ENCODE measurements at places on chromosomes 4 and X.

GRCh38 chr4:78517050-78517652 is 34.4 kb upstream of the ANXA3 start:
- peak; percentile 52 for DNase-seq

DNA sequence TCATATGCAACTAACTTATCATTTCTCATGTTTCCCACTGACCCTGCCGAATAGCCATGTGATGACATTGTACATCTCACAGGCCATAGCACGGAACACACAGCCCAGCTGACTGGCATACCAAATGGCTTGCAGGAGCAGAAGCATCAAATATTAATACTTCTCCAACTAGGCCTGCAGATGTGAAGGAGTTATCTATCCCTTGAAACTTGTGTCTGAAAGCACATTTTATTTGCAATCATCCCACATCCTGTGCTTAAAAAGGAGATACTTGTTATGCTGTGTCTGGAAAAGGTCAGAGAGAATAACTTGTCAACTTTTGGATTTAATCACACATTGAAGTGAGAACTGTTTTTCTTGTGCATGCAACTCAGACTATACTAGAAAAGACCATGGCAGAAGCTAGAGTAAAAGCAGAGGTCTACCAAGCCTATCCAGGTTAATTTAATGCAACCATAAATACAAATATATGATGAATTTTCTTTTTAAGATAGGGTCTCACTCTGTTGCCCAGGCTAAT is 100.4 kb downstream of the IRF2 start:
- DNase-seq = no peak

GRCh38 chr4:180799798-180800197 is 1443.4 kb upstream of the TENM3 start:
- no peak for DNase-seq

GRCh38 chr4:109826719-109827118 is 1.1 kb upstream of the RRH start:
- peak; percentile 63 for DNase-seq

DNA sequence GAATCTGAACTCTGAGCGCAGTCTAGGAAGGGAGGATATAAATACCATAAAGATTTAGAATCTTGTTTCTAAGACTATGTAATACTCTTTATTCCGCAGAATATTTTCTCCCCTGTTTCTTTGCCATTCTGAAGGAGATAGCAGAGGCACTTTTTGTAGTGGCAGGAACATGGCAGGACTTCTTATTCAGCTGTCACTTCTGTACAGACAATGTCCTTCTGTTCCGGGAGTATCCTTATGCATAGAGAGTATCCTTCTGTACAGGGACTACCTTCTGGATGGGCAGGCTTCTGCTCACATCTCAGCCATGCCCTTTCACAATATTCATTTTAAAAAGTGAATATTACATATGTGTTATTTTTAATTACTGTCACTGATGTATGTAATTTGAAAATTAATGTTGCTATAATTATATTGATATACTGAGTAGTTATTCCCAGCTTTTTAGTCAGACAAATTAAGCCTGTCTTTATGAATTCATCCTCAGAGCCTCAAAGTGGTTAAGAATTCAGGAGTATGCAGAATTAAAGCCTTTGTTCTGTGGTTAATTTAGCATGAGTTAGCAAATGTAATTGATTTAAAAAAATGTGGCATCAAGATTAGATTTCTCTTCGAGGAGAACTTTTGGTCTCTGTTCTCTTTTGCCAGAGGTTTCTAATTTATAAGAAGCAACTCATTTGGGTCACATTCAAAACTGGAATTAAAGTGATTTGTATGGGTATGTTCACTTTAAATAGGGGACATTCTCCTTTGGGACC is 174.4 kb downstream of the FHIP1A start:
- DNase-seq = no peak

DNA sequence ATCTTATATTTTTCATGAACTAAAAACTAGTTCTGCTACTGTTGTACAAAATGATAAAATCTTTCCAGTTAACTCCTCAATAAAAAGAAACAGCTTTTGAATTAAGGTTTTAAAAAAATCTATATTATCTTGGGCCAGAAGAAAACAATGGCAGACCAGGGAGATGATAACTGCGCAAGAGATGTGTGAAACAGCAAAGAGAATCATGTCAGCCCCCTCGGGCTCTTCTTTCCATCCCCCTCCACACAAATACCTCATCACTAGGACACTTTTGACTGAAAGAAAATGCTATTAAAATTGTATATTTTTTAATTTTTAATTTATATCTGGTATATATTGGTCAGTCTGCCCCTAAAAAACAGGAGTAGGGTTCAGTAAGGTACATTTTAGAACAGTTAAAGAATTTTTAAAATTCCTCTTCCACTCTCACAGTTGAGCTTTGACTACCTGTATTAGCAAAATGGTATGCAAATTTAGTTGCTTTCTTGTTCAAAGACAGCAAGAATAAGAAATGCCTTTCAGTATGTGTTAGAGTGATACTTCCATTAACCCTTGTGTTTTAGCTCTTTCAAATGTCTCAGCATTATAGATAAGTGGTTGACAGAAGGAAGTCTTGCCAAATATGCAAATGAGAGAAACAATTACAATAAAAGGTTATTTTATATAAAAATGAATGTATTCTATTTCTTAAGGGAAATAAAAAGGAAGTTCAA is 36.4 kb upstream of the LCORL start:
- no peak for DNase-seq

DNA sequence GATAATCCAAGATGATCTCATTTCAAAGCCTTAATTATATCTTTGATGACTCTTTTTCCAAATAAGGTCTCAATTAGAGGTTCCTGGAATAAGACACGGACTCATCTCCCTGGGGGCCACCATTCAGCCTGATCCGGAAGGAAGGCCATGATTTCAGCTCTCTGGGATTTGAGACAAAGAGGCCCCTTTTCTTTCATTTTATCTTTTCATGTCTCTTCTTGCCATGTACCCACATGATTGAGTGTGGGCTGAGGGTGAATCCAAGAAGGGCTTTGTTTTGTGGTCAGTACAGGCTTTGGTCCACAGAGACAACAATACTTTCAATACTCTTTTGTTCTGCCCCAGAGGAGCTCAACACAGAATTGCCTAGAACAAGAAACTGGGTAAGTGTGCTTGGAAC is 261.2 kb downstream of the TRIML1 start:
- no peak for DNase-seq

All from suppressor macrophage treated with lipopolysaccharide for 1 hour (primary cell).